ENCODE measurements at places on chromosomes 7 and 10.

- peak; percentile 54 for DNase-seq
Measured at GRCh38 chr7:140638173-140638791, 2.3 kb downstream of the DENND2A start.

- no peak for DNase-seq
Measured at GRCh38 chr10:48291190-48291589, 15.3 kb upstream of the MAPK8 start.

DNA sequence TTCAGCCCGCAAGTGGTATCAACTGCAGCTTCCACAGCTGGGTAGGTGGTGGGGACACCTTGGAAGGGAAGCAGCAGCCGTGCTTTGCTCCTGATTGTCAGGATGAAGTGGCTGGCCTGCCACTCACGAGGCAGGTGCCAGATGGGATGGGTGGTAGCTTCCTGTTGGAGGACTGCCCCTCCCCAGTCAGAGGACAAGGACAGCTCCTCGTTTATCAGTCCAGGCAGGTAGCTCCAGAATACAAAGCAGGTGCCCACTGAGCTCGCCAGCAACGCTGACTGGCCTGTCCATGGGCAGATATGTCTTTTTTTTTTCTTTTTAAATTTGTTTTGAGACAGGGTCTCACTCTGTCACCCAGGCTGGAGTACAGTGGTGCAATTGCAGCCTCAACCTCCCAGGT is 431.3 kb downstream of the GALNT17 start:
- no peak for DNase-seq

- DNase-seq, result no peak
Measured at GRCh38 chr10:513393-513792, 176.1 kb downstream of the DIP2C start.

DNA sequence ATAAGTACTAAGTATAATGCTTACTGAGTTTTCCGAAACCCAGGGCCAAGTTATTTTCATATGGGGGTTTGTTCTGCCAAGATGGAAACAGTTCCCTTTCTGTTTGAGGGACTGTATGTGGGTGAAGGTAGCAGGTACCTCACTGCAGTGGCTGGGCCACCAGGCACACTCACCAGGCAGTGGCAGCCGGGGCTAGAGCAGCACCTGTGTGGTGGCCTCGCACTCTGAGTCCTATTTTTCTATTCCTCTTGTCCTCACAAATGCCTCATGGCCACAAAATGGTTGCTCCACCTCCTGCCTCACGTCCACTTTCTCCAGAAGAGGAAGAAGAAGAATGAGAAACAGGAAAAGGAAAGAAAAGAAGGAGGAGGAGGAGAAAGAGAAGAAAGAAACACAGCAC is 167.3 kb upstream of the SHH start:
- DNase-seq, result no peak

GRCh38 chr10:5615316-5615715 is 51.1 kb downstream of the ASB13 start:
- peak; percentile 32 for DNase-seq

DNA sequence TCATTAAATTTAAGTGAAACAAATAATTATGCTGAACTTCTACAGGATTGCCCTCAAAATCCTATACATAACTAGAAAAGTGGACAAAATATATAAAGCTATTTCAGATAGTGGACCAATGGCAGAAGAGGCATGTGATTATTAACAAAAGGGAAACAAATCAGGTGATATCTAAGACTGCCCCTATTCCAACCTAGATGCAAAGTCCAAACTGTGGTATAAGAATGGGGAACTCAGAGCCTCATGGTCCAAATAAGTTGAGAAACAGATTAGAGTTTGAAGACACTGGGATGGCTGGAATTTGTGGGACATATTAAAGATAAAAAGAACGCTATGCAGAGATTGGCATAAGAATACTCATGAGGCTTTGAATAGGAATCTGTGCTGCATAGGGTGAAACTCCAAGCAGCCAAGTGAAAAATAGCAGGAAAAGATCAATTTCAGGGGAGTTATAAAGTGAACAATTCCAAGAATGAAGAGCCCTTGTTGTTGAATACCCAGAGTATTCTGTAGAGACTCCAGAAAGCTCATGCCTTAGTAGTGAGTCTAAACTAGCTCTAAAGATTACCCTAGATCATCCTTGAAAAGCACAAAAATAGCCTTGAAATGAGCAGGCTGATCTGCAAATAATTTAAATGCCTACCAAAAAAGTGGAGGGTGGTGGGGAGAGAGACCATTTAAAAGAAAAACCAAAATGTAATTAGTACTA is 152.4 kb downstream of the IMMP2L start:
- peak; percentile 78 for DNase-seq

GRCh38 chr7:98286701-98287485 is 5.4 kb downstream of the BRI3 start:
- DNase-seq, result no peak
